ENCODE measurements at places on chromosomes 7 and 10.

GRCh38 chr10:43093423-43094076 lies 16.7 kb downstream of the RET start:
- no peak for DNase-seq

DNA sequence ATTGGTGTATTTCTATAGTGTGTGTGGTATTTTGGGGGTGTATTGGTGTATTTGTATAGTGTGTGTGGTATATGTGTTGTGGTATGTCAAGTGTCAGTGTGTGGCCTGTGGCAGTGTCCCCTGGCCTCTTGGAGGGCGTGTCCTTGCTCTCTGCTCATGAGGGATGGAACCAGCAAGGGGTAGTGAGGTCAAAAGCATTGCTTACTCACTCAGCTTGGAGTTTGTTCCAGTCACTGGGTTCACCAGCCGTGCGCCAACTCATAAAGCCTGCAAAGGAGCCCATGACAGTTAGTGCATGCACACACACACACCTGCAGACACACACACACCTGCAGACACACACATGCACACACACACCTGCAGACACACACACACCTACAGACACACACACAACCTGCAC lies 4.3 kb upstream of the TRPV6 start:
- no peak for DNase-seq

DNA sequence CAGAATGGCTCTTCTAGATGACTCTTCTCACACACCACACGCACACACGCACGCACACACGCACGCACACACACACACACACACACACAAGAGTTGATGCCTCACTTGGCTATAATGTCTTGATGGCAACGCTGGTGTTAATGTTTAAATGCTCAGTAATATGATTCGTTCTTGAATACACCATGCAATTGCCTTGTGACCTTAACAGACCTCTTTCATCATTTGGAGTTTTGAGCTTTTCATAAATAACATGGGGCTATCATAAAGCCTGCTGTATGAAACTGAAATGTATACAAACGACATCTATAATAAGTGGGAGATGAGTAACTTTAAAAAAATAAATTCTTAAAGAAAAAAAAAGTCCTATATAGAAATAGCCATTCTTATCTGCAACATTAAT lies 8.2 kb downstream of the JCAD start:
- DNase-seq = no peak

- no peak for DNase-seq
These were observed 126.5 kb upstream of the HABP2 start for GRCh38 chr10:113426181-113426877.

DNA sequence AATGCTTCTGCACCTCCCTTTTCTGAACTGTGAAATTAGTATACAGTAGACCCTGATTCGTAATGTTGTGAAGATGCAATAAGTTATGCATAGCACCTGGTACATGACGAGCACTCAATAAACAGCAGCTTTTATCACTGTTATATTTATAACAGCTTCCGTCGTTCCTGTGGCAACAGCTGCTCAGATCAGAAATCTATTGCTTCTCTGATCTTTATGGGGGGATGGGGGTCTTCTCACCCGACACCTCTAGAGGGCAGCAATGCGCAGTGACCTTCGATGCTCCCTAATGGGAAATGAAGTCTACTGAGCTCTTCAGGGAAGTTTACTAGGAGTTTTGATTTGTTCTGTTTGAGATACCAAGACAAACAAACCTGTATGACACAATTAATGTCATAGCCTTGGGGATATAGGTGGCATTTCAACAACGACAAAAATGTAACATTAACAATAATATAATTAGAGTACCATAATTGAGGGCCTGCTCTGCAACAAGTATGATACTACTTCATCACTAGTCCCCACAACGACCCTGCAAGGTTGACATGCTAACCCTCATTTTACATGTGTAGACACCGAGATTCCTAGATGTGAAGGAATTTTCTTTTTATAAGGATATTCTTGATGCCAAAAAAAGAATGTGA lies 289.6 kb downstream of the SFMBT2 start:
- no peak for DNase-seq

DNA sequence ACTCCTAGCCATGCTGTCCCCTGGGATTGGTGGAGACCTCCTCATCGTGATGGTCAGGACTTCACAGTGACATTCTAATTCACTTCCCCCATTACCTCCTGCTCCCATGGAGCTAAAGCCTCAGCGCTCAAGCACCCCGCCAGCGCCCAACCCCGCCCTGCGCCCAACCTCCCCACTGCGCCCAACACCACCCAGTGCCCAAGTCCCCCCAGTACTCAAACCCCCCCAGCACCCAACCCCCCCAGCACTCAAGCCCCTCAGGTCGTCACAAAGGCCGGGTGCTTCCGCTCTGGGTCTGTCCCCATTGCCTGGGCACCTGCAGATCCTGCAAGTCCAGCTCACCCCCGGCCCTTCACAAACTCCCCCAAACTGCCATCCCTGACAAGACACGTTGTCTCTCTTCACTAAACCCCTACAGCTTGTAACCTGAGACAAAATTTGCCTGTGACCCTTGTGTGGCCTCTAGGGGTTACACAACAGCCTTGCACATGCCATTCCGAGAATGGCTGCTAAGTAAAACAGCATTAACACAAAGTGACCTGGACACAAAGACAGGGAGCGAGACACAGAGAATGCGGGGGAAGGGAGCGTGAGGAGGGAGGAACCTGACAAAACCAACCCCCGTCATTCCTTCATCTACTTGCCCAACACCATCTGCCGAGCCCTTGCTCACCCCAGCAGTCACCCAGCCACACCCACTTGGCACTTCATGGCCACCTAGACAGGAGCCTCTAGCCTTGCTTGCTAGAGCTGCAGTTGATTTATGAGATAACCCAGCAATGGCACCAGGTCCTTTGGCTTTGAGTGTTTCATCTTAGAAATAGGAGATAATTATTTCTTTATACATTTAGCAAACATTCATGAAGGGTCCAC lies 107.8 kb downstream of the ADARB2 start:
- no peak for DNase-seq

GRCh38 chr7:55206235-55207029 lies 158.7 kb upstream of the LANCL2 start:
- DNase-seq = no peak

DNA sequence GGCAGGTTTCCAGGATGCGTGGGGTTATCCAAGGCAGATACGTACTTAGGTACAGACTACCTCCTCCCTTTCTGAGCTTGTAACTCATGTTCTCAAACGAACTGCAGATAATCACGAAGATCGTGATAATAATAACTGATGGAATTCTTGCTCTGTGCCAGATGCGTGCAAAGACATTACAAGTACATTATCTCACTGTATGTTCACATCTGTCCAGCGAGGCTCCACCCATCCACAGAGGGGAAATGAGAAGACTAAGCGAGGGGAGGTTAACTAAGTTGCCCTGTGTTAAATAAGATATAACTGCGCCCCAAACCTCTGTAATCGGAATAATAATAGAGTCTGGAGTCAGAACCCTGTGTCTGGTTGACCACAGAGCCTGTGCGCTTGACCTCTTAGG lies 1.9 kb downstream of the GALNT17 start:
- DNase-seq = no peak

- no peak for DNase-seq
These were observed 19.5 kb downstream of the GLI3 start for GRCh38 chr7:42217548-42217947.

- no peak for DNase-seq
These were observed 179.6 kb downstream of the TCERG1L start for GRCh38 chr10:131131726-131132591.

GRCh38 chr7:1253681-1254181 lies 21.1 kb downstream of the UNCX start:
- no peak for DNase-seq

- DNase-seq = no peak
These were observed 572.5 kb downstream of the POM121L12 start for GRCh38 chr7:53607961-53608360.

DNA sequence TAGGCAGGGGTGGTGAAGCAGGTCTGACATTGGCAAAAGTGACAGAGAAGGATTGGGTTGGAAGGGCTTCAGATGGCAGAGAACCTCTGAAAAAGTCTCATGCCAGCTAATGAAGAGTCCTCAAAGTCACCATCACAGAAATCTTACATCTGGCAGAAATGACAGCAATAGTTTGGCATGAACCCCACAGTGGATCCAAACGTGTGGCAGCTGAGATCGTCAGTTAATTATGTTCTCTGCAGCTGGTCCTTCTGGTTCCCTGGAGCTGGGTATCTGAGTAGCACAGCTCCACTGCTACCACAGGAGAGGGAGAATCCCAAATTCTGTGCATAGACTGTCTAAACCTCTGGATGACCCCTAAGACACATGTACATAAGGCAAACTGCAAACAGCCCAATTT lies 73.4 kb downstream of the ALOX5 start:
- no peak for DNase-seq

DNA sequence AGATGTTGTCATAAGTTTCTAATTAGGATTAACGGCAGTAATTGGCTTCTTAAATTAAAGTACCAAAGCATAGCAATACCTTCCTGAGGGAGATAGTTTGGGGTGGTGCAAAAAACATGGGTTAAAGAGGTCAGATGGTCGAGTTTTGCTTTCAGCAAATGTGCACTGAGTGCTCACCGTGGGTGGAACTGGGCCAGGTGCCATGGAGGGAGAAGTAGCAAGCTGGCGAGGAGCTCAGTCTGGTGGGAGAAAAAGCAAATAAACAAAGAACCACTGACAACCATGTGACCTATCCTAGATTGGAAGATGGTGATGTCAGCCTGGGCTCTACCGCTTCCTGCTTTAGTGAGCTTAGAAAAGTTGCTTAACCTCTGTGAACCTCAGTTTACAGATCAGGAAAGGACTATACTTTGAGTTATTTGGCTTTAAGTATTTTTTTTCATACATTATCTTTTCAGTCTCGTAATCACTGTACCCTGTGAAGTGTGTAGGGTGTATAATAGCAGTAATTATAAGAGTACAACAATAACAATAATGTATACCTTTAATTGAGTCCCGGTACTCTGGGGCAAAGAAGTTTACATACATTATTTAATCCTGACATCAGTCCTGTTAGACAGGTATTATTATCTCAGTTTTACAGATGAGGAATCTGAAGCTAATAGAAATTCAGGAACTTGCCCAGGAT lies 69.0 kb upstream of the PDCD4 start:
- no peak for DNase-seq

GRCh38 chr7:74059681-74060588 lies 23.7 kb upstream of the LIMK1 start:
- no peak for DNase-seq

GRCh38 chr10:61163403-61163802 lies 219.4 kb upstream of the RHOBTB1 start:
- DNase-seq = no peak

GRCh38 chr10:1638889-1639419 lies 98.4 kb downstream of the ADARB2 start:
- no peak for DNase-seq

- DNase-seq = no peak
These were observed 285.0 kb downstream of the BMPER start for GRCh38 chr7:34190299-34190698.

GRCh38 chr10:108791030-108791429 lies 1132.3 kb downstream of the XPNPEP1 start:
- no peak for DNase-seq

GRCh38 chr7:710161-710560 lies 16.3 kb upstream of the DNAAF5 start:
- no peak for DNase-seq

DNA sequence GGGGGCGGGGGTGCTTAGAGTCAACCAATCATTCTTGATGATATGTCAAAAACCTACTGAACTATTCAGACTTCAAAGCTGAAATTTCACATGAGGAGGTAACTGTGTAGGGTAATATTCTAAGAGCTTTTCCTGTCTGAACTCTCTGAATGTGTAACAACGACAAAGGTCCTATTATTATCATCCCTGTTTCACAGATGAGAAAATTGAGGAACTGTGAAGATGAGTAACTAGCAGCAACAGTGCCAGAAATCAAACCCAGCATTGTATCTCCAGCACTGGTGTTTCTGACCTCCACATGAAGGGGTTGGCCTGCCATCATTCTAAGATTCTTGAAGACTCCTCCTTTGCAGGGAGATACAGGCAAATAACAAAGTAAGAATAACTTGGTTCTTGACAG lies 294.7 kb upstream of the AOAH start:
- no peak for DNase-seq

DNA sequence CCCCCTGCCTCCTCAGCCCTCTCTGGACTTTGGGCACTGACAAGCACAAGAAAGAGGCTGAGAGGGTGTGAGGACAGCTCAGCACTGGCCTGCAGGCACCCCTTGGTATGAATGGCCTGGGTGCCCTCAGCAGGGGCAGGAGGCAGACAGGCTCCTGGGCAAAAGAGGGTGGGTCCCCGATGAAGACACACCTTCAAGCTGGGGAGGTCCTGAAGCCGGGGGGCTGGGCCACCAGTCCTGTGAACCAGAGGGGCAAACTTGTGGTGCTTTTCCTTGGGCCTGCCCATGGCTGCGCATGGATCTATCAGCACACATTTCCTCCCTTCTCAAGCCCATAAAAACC lies 22.8 kb downstream of the FAM241B start:
- no peak for DNase-seq

DNA sequence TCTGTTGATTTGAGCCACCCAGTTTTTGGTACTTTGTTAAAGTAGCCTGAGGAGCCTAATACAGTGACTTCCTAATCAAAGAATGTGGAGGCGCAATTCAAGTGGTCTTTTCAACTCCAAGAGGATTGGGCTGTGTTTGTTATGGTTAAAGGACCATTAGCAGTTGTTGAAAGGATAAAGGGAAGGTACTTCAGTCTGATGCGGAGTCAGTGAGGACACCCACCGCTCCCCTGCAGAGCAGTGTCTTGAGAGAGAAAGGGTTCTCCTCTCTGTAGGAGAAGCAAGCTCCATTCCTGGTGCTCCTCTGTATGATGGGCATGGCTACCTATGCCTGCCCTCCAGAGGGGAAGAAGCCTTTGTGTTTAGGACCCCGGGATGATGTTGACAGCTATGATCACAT lies 590.6 kb upstream of the C7orf33 start:
- no peak for DNase-seq

DNA sequence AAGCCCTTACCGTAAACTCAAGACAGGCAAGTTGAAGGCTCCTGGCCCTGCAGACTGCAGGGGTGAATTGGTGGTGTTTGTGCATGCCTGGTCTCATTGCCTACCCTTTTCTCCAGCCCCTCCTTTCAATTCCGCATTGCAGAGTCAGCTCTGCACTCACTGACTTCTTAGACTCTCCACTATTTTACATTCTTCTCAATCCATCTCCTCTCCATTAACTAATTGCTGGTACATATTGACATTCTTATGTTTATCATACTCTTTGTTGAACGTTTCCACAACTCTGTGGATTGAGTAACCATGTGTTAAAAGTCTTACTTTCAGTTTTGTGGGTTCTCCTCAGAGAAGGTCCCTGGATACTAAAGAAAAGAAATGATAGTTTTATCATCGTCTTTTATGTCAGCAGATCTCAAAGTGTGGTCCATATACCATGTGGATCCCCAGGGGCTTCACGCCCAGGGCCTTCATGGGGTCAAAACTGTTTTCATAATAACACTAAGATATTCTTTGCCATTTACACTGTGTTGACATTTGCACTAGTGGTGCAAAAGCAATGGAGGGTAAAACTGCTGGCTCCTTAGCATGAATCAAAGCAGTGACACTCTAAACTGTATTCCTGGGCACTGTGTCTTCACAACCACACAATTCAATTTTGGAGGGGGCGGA lies 135.4 kb upstream of the FZD1 start:
- no peak for DNase-seq
